ENCODE measurements at places on chromosomes 7 and 10.

GRCh38 chr10:63173468-63174232 lies 40.5 kb downstream of the NRBF2 start:
- DNase-seq: no peak

DNA sequence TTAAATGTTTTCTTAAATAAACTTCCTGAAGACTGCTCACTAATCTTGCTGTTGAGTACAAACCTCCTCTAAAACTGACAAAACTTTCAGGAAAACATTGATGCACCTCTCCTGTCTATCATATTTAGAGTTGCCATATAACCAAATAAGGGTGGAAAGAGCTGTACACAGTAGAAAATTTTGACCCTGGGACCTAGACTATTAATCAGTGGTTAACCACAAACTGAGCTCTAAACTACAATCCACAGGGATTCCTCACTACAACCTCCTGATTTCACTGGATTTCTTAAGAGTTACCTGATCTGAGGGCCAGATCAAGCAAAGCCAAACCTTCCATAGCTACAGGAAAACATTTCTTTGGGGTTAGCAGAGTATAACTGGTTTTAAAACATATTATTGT lies 39.9 kb upstream of the WNT16 start:
- no peak for DNase-seq

GRCh38 chr10:84156768-84157167 lies 16.8 kb upstream of the GPR15LG start:
- DNase-seq: no peak

GRCh38 chr7:37354656-37355131 lies 94.0 kb downstream of the ELMO1 start:
- DNase-seq: peak; percentile 37

- DNase-seq: no peak
These were observed 12.8 kb downstream of the CRYGN start for GRCh38 chr7:151426904-151427704.

GRCh38 chr7:84484502-84485079 lies 290.0 kb upstream of the SEMA3A start:
- DNase-seq: no peak

DNA sequence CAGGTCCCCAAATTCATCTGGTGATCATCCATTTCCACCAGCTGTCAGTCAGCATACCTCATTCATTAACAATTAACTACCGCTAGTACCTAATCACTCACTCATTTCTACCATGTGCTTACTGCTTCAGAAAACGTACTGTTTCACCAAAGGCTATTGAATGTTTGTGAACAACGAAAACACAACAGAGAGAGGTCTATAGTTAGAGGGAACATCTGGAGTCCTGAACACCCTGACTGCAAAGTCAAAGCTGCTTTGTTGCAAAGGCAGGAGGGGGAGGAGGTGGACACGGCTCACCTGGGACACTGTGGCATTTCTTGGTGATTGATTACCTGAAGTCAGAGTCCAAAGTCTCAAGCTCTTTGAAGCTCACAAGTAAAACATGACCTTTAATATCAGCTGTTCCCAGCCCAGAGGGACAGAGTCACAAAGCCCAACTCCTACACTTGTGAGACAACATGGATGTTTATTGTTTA lies 342.3 kb upstream of the ADARB2 start:
- DNase-seq: no peak

DNA sequence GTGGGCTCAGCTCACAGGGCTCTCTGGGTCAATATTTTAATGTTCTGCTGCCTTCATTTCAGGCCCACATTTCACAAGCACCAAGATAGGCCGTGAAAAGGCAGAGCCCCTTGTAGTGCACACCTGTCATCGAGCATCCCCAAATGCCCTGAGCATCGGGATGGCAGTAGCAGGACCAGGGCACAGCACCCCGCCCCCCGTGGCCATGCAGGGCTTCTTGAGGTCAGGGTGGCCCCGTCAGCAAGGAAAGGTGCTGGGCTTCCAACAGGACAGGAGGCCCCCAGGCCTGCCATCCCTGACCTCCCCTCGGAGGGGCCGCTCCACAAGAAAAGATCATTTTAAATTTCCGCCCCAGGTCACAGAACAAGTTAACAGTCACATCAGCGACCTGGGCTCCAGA lies 2.9 kb upstream of the CNPY1 start:
- DNase-seq: no peak

DNA sequence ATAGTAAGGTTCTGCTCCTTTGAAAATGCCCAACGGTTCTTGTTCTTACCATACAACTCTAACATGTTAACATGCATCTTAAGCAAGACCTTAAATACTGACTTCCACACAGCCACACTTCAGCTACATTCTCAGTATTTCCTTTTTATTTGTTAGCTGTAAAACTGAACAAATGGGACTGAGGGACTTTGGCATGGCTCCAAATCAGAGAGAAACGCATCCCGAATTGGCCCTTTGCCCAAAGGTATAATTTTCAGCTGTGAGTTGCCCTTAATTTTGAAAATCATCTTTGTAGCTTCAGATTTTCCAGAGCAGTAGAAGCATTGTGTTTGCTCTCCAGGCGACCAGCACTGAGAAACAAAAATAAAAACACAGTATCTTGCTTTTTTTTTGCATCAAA lies 56.4 kb downstream of the NEUROD6 start:
- no peak for DNase-seq

- DNase-seq: no peak
These were observed 244.4 kb downstream of the DYNC1I1 start for GRCh38 chr7:96016735-96017134.

- DNase-seq: no peak
These were observed 69.5 kb downstream of the RAPGEF5 start for GRCh38 chr7:22287412-22287811.

DNA sequence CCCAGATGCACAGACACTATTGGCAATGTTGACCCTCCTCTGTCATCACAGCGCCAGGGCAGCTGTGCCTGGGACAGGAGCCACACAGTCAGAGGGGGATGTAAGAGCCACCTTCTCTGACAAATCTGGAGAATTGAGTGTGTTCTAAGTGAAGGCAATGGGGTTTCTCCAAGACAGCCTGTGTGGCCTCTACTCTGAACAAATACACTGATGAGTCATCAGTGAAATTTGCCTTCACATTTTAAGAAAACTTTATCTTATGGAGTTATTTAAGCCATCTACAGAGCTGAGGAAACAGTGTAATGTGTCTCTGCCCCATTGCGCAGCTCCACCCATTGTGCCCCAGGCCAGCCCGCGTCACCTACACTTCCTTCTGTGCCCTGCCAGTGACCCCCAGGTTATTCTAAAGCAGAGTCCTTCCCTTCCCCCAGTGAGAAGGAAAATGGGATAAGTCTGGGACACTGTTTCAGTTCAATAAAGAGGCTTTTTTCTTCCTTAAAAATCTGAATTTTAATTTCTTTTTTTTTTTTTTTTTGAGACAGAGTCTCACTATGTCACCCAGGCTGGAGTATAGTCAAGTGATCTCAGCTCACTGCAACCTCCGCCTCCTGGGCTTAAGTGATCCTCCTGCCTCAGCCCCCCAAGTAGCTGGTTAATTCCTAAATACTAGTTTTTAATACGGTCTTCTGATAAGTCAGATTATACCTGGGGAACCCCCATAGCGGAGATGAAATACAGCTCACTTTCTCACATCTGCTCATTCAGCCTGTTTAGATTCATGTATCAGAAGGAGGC lies 21.8 kb downstream of the AKR1E2 start:
- DNase-seq: no peak

- no peak for DNase-seq
These were observed 188.4 kb downstream of the PPP1R3A start for GRCh38 chr7:113730309-113730955.

DNA sequence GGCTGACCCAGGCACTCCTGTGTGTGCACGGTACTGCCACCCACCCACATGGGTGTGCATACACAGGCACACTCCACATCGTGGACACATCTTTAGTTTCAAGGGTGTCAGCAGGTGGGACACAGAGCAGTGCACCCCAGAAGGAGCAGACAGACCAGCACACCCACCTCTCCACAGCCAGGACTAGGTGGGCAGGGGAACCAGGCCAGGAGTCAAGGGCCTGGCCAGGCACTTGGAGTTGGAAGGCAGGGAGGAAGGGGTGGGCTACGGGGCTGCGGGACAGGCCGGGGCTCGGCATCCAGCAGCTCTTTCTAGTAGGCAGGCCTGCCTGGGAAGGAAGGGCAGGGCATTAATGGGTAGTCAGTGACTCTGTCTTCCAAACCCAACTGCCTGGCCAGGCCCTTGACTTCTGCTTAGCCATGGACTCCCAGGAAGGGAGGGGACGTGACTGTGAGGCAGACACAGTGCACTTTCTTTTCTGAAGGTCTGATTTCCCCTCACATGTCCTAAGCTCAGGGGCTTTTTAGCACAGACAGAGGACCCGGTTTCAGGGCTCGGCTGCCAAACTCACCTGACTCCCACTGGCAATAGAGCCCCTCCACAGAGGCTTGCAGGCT lies 14.6 kb downstream of the RASGEF1A start:
- no peak for DNase-seq

GRCh38 chr10:32538256-32538655 lies 92.3 kb downstream of the CCDC7 start:
- no peak for DNase-seq

GRCh38 chr7:143846692-143847091 lies 55.3 kb downstream of the TCAF1 start:
- no peak for DNase-seq

- DNase-seq: no peak
These were observed 156.6 kb upstream of the TRIM24 start for GRCh38 chr7:138303230-138304070.

DNA sequence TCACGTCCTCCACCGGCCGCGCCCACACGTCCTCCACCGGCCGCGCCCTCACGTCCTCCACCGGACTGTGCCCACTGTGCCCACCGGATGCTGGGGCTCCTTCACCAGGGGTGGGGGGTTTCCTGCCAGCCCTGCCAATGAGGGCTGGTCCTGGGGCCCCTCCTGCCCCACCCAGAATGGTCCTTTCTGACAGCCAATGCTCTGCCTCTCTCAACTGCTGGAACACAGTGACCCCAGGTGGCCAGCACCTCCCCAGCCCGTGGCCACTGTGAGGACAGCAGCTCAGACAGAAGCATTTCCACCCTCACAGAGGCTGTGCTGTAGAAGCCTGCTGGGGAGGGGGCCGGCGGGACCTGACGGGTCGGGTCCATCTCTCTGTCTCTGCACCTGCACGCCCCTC lies 90.1 kb upstream of the DNAAF5 start:
- peak; percentile 27 for DNase-seq

GRCh38 chr10:3924344-3924743 lies 139.3 kb upstream of the KLF6 start:
- no peak for DNase-seq

GRCh38 chr7:73967832-73968290 lies 60.1 kb upstream of the ELN start:
- no peak for DNase-seq

- DNase-seq: no peak
These were observed 102.9 kb upstream of the AHR start for GRCh38 chr7:17195576-17195975.

DNA sequence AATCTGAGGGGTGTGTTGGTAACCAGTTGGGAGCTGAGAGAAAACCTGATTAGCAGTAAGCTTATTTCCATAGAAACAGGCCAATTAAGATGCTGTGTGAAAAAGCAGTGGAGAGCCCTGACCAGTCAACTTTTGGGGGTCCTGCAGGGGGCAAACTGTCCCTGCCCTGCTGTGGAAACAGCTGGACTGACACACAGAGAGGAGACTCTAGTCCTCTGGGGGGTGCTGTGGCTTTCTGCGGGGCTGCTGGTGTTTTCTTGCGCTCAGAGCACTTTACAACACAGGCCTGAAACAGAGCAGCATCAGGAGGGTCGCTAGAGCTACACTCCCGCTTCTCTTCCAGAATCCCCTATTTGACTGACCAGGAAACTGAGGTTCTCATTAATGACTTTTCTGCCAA lies 546.9 kb upstream of the GALNT17 start:
- no peak for DNase-seq
